Activated CD8-positive, alpha-beta memory T cell treated with anti-CD3 and anti-CD28 coated beads, Interleukin-2, amount 10 ng/mL, durations not matched to agents 7 days and 5 days (primary cell): ENCODE measurements at places on chromosomes 5 and 9. TPM values are rescaled to one million over a fixed set of nuclear protein-coding genes. Genes with fewer than 3 reads are reported as not detected.
A peak's percentile ranks its signal among the peaks of the same experiment; 100 is the strongest.

- no peak for DNase-seq
Observed at GRCh38 chr9:27468462-27469110, 55.5 kb upstream of the IFNK start.

- DNase-seq, result peak; percentile 95
Observed at GRCh38 chr5:139392678-139393496, 2.0 kb downstream of the PROB1 start.

DNA sequence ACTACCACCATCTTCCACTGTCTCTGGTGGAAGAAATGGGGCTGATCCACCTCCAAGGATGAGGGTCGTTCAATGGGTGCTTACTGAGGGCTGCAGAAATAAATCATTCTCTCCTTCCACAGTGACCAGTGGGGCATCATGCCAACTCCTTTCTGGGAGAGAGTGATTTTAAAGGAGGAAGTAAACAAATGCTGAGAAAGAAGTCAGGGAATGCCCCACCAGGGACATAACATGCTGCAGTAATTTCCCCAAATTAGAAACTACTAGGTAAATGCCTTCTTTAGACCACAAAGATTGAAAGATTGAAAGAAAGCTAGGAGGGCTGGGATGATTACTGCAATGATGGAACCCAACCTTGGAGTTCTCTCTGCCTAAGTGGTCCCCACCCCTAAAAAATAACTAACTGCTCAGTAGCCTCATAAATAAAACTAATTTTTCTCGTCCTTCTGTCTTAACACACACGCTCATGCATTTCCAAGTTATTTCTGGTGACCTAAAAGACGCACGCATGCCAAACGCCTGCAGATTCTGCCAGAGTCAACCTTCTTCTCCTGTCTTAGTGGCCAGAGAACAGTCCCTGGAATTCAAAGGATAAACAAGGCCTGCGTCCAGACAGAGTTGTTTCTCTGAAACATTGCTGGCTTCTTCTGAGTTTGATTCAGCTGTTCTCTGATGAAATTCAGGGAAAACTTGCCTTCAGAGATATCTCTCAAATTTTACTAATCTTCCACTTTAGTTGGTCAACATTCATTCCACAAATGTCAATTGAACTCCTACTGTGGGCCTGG, 250.0 kb downstream of the NR3C1 start:
- no peak for DNase-seq

DNA sequence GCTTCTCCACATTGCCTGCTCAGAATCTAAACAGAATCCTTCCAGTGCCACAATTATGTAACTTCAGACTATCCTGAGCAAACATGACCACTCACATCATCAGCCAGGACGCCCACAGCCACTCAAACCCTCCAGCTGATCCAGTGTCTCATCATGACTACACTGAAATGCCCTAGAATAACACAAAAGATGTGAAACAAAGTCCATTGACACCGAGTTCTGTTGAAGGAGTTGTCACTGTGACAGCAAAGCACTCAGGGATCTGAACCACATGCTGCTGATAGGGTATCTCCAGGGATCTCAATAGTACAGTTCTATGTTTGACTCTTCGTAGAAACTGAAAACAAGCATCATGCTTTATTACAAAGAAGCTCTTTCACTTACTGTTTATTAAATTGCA, 150.2 kb downstream of the GABBR2 start:
- DNase-seq, result no peak

- no peak for DNase-seq
Observed at GRCh38 chr9:108012886-108013665, 523.5 kb upstream of the KLF4 start.

SLC36A2 gene
- total RNA-seq, result not detected

PLPP7 gene
- not detected for total RNA-seq
